Adrenal gland (tissue), 19 donors: ENCODE measurements at places on chromosomes 12 and 14.

- H3K4me1 ChIP-seq: no peaks in the 10 kb centered on the region
- H3K36me3 ChIP-seq: no peaks in the 10 kb centered on the region
- H3K4me3 ChIP-seq: no peak overlapping the region
- no peaks in the 10 kb centered on the region for H3K27me3 ChIP-seq
Measured at GRCh38 chr14:53515276-53515675, 362.2 kb upstream of the DDHD1 start.

GRCh38 chr14:106694638-106695393, 1168.4 kb downstream of the TMEM121 start:
- no peaks in the 10 kb centered on the region for H3K4me1 ChIP-seq
- H3K4me3 ChIP-seq: no peak overlapping the region
- no peaks in the 10 kb centered on the region for H3K36me3 ChIP-seq
- DNase-seq: peak; percentile 22
- no peaks in the 10 kb centered on the region for H3K27me3 ChIP-seq

- no peak overlapping the region for H3K4me3 ChIP-seq
- no peaks in the 10 kb centered on the region for H3K4me1 ChIP-seq
- no peaks in the 10 kb centered on the region for H3K36me3 ChIP-seq
- no peak for DNase-seq
- no peaks in the 10 kb centered on the region for H3K27me3 ChIP-seq
- no peak overlapping the region for H3K27ac ChIP-seq
Measured at GRCh38 chr14:95218472-95219193, 61.3 kb upstream of the DICER1 start.

- H3K27ac ChIP-seq: no peak overlapping the region
- H3K4me3 ChIP-seq: no peak overlapping the region
- H3K27me3 ChIP-seq: no peaks in the 10 kb centered on the region
- H3K36me3 ChIP-seq: no peaks in the 10 kb centered on the region
- no peaks in the 10 kb centered on the region for H3K4me1 ChIP-seq
Measured at GRCh38 chr14:61838661-61839245, 76.5 kb downstream of the SNAPC1 start.

DNA sequence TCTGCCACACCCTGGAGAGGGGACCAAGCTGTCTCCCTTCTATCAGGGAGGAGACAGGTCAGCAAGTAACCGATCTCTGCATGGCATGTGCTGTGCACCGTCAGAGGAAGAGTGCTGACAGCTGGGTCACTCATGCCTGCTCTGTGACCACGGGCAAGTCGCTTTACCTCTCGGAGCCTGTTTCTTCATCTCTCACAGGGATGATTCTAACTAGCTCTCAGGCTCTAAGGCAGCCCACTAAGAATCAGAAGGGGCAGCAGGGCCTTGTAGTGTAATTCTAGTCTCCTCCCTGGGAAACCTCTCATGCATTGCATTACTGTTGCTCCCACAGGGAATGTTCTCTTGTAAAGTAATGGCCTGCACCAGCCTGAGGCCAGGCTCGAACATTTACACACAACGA, 11.9 kb downstream of the CD9 start:
- peak overlapping the region; percentile 30 for H3K27ac ChIP-seq
- peaks cover 49% of the 10 kb centered on the region for H3K4me1 ChIP-seq
- H3K4me3 ChIP-seq: no peak overlapping the region
- no peaks in the 10 kb centered on the region for H3K36me3 ChIP-seq
